ENCODE measurements at places on chromosomes 2 and 18.

DNA sequence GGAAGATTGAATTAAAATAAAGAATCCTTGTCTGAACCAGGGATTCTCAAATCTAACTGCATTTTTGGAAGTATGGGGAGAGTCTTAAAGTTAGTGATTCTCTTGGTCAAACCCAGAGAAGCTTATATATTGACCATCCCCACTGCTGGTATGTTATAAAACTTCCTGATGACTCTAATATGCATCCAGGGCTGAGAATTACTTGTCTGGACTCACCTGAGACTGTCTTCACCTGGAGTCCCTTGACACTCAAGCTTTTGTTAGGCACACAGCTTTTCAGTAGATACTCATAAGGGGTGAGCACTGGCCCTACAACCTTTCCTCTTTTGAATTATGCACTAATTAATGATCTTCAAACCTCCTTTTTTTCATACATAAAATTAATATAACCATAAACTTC is 149.6 kb upstream of the GULP1 start:
- no peak for DNase-seq

- DNase-seq: no peak
Measured at GRCh38 chr2:1588978-1589621, 155.2 kb downstream of the PXDN start.

- no peak for DNase-seq
Measured at GRCh38 chr2:121309801-121310200, 24.8 kb upstream of the TFCP2L1 start.

DNA sequence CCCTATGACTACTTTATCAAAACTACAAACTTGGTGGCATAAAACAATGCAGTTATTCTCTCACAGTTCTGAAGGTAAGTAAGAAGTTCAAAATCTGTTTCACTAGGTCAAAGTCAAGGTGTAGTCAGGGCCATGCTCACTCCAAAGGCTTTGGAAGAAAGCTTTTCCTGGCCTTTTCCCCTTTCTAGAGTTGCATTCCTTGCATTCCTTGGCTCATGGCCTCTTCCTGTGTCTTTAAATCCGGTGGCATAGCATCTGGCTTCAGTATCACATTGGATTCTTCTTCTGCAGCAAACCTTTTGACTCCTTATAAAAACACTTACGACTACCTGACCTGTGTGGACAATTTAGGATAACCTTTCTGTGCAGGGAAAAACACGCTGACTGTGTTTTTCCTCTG is 543.5 kb upstream of the HNMT start:
- no peak for DNase-seq

DNA sequence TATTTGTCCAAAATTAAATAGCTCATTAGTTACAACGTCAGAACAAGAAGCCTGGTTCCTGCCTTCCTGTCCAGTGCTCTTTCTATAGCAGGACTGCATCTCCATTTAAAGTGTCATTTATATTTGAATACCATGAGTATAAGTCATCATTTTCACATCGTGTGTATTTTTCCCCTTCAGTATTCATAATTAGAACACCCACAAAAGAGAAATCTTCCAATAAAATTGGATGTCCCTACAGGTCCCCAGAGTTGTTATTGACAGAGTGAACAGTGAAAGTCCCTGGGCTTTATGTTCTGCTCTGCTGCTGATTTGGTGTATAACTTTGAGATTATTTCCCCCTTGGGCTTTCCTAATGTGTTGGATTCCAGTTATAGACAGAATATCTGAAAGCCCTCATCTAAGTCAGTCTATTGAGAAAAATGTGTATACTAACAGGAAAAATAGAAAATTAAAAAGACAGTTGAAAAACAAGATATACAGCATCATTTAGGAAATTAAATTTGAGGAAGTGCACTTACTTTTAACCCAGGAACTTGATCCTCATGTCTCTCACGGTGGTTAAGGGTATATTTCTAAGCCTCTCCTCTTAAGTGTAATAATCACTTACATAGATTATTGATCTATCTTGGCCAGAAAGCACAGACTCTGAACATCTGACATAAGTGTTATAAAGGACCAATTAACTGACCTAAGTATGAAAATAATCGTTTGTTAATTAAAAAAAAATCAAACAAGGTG is 15.2 kb upstream of the REV1 start:
- no peak for DNase-seq

- DNase-seq: no peak
Measured at GRCh38 chr2:98332989-98333388, 13.3 kb upstream of the CNGA3 start.

DNA sequence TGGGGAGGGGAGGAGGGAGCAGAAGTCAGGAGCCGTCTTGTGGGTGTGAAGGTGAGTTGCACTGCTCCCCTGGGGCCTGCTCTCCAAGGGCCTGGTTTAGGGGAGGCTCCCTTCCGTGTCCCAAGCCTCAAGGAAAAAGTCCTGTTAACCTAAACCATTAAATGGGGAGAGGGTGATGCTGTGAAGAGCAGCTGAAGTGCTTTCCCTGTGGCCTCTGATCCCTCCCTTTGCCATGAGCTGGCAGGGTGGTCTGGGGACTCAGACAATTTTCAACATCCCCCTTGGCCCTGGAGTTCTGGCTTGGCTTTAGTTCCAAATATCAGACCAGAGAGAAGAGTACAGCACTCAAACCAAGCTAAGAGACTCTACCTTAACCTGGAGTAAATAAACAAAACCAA is 692 bp upstream of the POMC start:
- no peak for DNase-seq

GRCh38 chr18:68427951-68428401 is 286.9 kb downstream of the TMX3 start:
- no peak for DNase-seq

DNA sequence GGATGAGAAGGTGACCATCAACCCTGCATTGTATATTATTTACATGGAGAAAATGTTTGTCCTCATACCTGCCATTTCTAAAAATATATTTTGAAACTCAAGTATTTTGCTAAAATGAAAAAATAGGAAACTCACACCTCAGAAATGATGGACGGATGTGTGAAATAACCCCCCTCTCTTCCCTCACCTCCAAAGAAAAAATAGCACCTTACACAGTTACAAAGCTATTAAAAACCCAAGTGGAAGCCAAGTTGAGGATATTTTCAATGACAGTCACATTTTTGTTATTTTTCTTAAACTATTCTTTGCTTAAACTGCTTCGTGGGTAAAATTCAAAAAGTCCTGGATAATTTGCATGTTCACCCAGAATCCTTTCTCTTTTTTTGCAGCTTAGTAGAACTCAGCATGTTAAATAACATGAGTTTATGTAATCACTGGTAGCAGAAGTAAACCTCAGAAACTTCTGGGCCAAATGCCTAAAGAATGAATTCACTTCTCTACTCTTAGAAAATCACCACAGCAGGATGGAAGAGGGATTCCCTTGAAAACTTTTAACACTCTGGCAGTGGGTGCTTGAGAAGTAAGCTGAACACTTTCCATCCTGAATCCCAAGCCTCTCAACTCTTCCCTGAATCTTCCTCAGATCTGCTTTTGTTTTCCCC is 768 bp downstream of the DSC1 start:
- DNase-seq: no peak

GRCh38 chr2:233100192-233100998 is 40.3 kb downstream of the INPP5D start:
- peak; percentile 41 for DNase-seq

DNA sequence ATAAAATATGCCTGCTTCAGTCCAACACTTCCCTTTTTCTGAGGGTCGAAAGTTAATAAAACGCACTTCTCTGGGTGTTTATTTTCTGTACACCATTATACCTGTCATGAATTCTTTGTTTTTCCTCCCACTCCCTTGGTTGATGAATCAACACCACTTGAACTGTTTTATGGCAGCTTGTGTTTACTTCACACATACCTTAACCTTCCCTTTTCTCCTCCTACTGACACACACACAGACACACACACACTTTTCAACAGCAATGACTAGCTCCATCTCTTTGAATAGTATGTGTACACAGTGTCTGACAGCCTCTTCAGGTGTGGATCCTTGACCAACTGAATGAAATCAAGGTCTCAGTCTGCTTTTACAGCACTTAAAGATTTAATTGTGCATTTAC is 91.3 kb downstream of the SATB2 start:
- DNase-seq: no peak

DNA sequence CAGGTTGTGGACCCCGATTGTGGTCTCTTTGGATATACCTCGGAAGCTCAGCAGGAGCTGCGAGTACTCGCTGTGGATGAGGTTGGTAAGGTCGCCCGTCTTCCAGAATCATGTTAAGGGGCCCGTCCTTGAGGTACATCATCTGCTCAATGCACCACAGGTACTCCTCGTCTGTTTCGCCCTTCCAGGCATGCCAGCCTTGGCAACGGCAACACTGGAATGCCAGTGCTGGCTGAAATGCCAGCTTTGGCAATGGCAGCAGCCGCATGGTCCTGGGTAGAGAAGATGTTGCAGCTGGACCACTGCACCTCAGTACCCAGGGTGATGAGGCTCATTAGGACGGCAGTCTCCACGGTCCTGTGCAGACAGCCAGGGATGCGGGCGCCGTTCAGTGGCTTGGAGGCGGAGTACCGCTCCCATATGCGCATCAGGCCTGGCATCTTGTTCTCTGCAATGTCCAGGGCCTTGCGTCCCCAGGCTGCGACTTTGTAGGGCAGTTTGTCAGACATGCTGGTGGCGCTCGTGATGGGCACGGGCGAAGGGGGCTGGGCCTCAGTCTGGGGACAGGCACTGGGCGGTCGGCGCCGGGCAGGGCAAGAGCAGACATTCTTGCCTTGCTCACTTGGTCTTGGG is 122.2 kb upstream of the NXPH2 start:
- DNase-seq: no peak

DNA sequence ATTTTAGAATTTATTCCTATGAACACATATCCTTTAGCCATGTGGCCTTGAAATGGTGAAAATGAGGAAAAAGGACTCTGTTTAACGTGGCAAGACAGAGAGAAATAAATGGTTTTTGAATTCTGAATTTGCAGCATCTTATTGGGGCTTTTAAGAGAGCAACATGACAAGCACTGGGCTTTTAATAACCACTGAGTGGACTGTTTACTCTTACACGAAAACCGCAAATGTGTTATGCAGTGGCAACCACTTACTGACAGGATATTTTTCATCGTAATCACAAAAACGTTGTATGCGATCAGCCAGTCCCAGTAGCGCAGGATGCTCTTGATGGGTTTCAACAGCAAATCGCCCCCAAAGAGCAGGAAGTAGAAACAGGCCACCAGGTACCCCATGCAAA is 226.6 kb downstream of the NAPG start:
- DNase-seq: no peak

DNA sequence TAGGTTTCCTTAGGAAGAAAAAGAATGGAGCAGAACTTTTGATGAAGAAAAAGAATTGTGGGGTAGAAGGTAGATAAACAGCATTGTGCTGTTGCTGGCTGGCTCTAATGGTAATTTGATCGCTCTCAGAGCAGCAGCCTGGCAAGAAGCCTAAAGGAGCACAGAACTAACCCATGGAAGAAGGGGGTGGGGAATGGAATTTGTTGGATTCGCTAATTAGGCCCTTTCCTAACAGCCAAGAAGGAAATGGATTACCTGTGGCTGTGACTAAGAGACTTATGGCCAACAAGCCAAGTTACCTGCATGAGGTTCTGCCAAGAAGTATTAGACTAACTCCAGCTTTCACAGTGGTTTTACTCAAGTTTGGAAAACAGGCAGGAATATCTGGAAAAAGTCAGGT is 210.6 kb downstream of the IKZF2 start:
- DNase-seq: no peak

- DNase-seq: no peak
Measured at GRCh38 chr2:206381881-206382280, 61.5 kb upstream of the ADAM23 start.

DNA sequence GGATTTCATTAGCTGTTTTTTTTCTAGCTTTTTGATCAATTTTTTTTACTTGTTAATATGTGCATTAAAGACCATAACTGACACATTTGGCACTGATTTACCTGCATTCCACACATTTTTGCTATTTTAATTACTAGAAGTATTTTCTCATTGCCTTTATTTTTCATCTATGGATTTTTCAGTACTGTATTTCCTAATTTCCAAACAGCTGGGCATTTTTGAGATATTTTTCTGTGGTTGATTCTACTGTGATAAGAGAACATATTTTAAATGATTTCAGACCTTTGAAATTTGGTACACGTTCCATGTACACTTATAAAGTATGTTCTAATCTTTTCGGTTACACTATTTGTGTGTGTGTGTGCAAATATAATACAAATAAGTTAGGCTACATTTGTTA is 135.3 kb downstream of the PARD3B start:
- no peak for DNase-seq

DNA sequence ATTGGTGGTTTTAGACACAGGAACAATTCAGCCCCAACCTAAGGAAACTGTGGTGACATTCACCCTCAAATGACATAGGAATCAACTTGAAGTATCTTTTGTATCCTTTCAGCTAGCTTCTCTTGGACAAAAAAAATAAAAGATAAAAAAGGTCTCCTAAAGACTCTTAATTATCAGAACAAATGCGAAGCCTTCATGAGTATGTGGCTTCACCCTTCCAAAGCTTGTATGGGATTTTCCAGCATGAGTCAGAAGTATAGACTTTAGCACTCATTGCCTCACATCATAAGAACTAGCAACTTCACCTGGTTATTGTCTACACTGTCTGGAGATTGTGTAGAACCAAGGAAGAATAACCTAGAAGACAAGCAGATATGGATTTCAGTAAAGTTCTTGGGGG is 135.4 kb downstream of the LAMA3 start:
- DNase-seq: no peak

DNA sequence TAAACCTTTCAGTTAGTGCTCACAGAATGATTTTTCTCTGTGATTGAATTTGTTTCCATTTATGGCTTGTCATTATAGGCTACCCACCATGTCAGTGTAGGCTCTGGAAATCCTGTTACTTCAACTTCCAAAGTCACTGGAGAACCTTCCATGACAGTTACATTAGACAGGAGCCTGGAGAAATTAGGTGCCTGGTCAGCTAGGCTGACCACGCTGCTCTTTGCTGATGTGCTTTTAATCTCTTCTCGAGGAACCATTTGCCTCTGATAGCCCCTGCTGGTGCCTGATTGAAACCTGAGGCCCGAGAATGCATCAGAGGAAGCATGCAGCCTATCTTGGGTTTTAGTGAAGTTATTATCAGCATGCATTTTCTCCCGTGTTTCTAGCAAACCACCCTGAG is 29.6 kb upstream of the TTN start:
- DNase-seq: no peak

- no peak for DNase-seq
Measured at GRCh38 chr2:120914839-120915521, 179.3 kb downstream of the GLI2 start.

DNA sequence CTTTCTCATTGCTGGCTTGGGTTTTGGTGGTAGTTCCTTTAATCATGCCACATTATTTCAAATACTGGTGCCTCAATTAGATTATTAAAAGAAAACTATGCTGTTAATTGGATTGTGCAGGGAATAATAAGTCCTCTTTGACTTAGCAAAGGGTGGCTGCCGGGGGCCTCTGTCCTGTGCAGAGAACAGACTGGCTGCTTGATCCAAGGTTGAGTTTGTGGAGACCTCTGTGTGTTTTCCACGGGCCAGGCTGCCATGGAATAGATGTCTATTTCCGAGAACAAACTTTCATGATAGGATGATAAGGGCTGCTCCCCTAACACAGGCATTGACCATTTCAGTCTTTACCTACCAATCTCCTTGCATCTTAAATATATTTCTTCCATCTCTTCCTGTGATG is 30.4 kb upstream of the OTOS start:
- DNase-seq: no peak

GRCh38 chr18:23129355-23130002 is 5.8 kb upstream of the CABLES1 start:
- DNase-seq: no peak
